Neural progenitor cell (in vitro differentiated cells): ENCODE measurements at places on chromosomes 2 and 18.

DNA sequence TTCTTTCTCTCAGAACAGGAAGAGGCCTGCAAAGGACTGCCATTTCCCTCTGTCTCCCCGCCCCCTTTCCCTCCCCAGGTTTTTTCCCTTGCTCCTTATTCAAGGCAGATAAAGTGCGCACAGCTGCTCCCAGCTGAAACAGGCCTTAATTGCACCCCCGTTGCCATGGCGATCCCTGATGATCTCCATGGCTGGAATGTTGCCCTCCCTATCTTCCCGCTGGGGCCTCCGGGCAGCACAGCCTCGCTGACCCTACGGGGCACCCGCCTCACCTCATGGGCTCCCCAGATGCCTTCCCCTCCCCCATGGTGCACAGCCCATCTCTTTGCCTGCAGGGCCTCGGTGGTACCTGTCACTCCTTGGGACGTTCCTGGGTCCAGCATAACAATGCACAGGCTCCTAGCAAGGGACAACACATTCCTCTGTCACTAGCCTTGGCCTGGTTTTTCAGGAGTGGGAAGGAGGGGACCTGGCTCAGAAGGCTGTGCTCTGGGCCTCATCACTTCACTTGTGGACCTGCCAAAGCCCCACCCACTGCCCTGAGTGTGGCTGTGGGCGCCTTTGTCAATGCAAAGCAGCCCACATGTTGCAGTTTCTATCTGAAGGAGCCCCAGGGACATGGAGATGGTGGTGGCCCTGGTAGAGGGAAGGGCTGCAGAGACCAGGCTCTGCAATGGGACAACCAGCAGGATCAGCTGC is 115.0 kb downstream of the CELF4 start:
- peak; percentile 94 for DNase-seq

- DNase-seq = no peak
These were observed 1.4 kb downstream of the PSD4 start for GRCh38 chr2:113175042-113175628.

GRCh38 chr2:129754421-129754820 is 225.0 kb upstream of the RAB6C start:
- DNase-seq = no peak

GRCh38 chr2:237422309-237422708 is 8.3 kb upstream of the COL6A3 start:
- DNase-seq = no peak

GRCh38 chr18:45163871-45164270 is 451.4 kb upstream of the SLC14A2 start:
- DNase-seq = no peak

DNA sequence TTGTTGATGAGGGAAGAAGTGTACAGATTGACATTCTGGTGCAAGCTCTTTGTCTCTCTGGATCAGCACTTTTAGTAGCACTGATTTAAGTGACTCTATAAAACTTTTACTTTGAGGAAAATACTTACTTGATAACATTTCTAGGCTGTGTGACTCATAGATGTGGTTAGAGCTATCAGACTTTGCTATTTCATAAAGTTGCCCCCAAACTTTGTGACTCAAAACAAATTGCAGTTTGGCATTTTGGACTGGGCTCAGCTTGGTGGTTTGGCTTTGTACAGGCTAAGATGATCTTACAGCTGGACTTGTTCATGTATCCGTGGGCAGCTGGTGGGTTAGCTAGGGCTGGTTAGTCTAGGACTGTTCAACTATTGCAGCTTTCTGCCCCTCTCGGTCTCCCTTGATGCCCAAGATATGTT is 42.1 kb upstream of the GLS start:
- no peak for DNase-seq

- no peak for DNase-seq
These were observed 355.2 kb upstream of the UBE2E3 start for GRCh38 chr2:180625006-180625844.
